ENCODE measurements at places on chromosomes 12 and 14.

DNA sequence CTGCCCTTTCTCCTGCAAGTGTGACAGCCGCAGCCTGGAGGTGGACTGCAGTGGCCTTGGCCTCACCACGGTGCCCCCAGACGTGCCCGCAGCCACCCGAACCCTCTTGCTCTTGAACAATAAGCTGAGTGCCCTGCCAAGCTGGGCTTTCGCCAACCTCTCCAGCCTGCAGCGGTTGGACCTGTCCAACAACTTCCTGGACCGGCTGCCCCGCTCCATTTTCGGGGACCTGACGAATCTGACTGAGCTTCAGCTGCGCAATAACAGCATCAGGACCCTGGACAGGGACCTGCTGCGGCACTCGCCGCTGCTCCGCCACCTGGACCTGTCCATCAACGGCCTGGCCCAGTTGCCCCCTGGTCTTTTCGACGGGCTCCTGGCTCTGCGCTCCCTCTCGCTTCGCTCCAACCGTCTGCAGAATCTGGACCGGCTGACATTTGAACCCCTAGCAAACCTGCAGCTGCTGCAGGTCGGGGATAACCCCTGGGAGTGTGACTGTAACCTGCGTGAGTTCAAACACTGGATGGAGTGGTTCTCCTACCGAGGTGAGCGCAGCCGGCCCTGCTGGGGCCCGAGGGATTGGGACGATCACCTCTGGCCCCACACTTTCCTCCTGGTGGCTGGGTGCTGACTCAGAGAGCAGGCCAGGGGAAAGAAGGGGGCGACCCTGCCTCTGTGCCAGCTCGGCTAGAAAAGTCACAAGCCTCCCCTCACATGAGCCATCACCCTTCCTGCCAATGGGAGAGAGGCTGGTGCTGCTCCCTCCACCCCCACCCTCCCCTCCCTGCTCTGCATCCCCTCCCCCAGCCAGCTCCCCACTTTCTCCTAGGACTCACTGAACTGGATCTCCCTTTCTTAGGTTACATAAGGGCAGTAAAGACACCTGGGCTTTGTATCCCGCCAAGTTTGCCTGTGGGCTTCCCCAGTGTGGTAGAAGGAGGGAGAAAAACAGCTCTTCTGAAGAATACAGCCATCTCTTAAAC is 10.9 kb downstream of the LRTM2 start:
- DNase-seq: peak; percentile 81

DNA sequence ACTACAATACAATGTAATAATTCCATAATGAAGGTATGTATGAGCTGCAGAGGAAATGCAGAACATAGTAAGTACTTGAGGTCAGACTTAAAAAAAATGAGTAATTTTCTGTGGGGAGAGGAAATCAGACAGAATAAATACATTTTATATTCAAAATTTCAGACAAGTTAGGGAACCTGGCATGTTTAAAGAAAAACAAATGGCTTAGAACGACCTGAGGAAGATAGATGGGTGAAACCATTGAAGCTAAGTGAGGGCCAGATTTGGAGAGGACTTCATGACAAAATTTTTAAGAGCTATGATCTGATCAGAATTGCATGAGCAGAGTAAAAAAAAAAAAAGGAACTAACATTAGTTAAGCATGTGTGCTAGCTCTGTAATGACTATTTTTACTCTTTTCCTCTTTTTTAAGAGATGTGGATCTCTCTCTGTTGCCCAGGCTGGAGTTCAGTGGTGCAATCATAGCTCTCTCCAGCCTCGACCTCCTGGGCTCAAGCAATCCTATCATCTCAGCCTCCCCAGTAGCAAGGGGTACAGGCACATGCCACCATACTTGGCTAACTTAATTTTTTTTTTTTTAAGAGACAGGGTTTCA is 157.6 kb upstream of the PDE3A start:
- DNase-seq: no peak

DNA sequence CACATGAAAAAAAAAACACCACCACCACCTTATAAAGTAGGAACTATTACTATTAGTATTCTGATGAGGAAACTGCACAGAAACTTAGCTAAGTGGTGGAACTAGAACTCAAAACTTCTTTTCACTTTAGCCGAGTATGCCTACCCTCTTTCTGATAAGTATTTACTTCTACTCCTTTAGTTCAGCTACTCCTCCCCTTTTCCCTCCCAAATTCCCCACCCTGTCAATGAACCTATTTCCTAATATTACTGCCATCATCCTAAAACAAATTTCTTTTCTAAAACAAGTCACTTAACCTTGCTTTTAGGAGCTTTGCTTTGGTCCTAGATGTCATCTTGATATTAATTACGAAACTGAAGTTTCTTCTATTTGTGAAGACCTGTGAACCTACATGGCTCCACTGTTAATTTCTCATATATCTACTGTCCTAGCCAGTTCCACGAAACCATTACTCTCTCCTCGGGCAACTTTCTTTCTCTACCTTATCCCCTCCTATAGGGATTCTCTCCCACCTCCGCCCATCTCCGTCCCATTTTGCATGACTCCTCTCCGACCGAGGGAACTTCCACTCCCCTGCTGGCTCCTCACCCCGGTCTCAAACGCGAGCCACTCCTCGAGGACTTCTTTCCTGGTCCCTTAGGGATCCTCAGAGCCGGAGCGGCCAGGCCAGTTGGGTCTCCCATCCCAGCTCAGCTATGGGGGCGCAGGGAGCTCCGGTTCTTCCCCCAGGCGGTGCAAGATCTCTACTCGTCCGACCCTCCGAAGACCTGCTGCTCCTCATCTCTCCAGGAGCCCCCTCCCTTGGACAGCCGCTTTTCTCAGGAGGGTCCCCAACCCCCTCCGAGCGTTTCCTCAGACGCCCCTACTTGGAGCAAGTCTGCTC is 1.1 kb downstream of the NUMB start:
- peak; percentile 34 for DNase-seq

DNA sequence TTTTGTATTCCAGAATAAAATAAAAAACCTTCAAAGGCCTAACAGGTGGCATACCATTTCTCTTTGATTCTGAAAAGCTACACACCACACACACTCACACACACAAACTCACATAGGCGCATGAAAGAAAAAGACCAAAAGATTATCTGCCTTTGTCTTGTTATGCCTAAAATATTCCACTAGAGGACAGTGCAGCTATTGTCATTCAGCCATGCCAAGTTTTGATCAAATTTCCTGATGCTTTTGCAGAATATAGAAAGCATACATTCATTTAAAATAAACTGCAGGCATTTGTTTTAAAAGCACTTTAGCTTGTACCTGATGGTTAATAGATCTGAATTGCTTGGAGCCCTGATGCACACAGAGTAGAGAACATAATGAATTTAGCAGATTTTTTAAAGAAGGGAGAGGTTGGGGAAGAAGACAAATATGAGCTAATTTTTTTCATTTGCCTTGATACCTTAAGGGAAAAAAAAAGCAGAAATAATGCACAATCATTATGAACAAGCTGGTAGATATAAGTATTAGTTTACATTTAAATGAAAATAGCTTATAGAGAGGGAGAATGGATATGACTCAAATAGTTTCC is 1766.9 kb upstream of the SEL1L start:
- DNase-seq: peak; percentile 64

- peak; percentile 20 for DNase-seq
Measured at GRCh38 chr14:96146131-96146771, 58.4 kb upstream of the BDKRB2 start.

DNA sequence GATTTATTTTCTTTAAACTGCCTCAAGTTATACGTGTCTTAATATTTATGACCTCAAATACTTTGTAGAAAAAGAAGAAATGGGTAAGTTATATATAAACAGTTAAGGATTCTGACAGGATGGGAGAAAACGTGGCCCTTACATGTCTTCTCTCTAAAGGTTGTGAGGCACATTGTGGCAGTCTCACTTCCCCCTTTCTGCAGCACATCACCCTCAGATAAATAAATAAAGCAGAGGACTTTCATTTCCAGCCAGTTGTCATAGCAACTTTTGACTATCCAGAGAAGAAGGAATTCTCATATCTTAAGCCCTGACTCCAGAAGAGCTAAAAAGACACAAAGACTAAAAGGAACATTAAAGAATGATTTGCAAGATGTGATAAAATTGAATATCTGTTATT is 28.8 kb upstream of the CEP83 start:
- DNase-seq: peak; percentile 56

DNA sequence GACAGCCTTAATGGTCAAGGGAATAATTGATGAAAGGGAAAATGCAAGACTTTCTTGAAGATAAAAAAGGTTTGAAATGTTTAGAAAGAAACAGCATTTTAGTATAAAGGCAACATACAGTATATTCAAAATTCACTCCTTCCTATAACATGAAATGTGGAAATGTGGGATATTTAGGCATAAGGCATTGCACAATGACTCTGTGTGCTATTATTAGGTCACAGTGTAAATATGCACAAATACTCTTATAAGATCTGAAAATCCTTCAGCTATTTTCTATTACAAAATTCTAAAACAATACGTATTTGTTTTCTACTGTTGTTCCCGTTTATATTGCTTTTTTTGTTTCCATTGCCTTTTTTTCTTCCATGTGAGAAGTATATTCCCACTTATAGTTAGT is 127.7 kb downstream of the SLC16A7 start:
- DNase-seq: peak; percentile 35

GRCh38 chr12:64965920-64966319 is 141.5 kb downstream of the TBC1D30 start:
- DNase-seq: no peak

- no peak for DNase-seq
Measured at GRCh38 chr14:21978184-21978998, 304.8 kb upstream of the OR4E1 start.

- DNase-seq: no peak
Measured at GRCh38 chr14:72033365-72033764, 101.1 kb downstream of the RGS6 start.

- DNase-seq: no peak
Measured at GRCh38 chr12:15372352-15372751, 50.0 kb downstream of the PTPRO start.

DNA sequence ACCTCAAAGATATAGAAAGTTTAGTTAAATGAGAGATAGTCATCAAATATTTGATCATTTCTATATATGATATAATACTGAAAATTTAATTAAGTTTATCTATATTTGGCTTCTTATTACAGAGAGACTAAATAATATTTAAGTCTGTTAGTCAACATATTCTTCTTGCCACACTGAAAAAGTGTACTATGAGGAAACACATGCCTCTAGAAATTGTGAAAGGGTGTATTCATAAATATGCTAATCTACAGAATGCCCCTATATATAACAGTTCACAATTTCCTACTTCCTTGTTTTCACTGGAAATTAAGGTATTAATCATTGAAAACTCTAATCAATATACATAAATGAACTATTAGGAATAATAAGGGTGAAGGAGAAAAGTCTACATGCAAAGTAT is 31.4 kb upstream of the ETV6 start:
- no peak for DNase-seq

GRCh38 chr14:61281186-61281947 is at the start of gene TMEM30B:
Gene TMEM30B, minus strand, starts transcription at chr14:61281338. Its CDS starts 191 bp downstream, at chr14:61281147.
- DNase-seq: peak; percentile 82

- no peak for DNase-seq
Measured at GRCh38 chr14:104550861-104551728, 28.5 kb upstream of the C14orf180 start.

DNA sequence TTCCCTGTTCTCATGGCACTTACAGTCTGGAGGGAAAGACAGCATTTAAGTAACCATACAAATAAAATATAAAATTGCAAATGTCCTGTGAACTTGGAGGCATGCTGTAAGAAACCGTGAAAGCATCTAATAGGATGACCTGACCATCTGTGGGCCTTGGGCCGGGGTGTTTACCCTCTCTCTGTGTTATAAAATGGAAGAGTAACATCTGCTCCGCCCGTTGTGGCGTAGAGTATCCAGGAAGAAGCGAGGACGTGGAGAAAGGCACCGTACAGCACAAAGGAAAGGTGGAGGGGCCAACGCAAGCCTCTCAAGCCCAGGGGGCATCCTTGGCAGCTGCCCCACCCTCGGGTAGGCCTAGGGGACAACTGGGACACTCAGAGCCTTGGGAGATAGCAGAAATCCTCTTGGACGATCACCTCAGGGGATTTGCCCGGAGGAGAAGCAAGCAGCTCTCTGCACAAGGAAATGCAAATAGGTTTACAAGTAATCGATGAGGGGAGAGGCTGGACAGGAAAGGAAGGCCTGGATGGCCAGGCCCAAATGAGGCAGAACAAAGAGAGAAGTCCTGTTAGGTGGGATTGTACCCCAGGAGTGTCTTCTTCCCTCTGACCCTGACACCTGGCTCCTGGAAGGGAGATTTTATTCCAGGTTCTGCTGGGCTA is 26.2 kb downstream of the VSX2 start:
- DNase-seq: no peak

GRCh38 chr14:33524244-33524643 is 426.6 kb downstream of the EGLN3 start:
- no peak for DNase-seq

GRCh38 chr12:68806488-68807237 is 1.3 kb upstream of the MDM2 start:
- DNase-seq: peak; percentile 8

DNA sequence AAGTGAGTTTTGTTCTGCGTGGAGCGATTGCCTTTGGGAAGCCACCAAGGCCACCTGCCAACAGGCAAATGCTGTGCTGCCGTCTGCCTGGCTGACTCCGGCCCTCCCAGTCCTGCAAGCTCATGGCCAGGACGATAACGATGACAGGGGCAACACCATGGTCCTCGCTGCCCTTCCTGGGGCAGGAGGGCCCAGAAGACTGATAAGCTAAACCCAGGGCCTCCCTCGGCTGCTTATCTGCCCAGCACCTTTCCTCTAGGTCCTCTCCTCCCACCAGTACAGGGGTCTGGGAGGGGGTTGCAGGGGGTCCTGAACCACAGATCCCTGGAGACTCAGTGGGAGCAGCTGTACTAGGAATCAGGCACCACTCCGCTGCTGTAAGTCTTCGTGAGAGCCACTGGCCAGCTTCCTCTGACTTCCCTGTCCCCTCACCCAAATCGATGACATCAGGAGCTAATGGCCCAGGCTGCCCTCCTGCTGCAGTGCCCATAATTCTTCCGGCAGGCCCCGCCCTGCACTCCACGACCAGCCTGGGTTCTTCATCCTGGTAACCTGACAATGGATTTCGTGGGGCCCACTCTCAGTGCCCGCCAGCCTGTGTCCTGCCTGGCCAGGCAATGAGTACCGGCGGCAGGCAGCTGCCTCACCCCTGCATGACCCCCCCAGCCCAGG is 5.1 kb downstream of the ANKRD9 start:
- DNase-seq: no peak

DNA sequence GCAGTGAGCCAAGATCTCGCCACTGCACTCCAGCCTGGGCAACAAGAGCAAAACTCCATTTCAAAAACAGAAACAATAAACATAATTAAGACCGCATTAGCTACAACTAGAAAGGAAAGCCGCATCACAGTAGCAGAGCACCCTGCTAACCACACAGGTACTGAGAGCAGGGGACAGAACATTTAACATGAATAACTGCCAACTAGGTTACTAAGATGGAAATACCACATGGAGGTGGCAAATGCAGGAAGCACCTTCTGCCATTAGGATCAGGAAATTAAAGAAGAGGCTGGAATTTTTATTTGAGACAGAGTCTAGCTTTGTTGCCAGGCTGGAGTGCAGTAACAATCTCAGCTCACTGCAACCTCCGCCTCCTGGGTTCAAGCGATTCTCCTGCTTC is 41.9 kb downstream of the CDC42BPB start:
- DNase-seq: no peak

GRCh38 chr14:100587086-100587762 is at the start of gene BEGAIN:
Gene BEGAIN, minus strand, starts transcription at chr14:100587417. Its CDS starts 127 bp downstream, at chr14:100587290.
- DNase-seq: peak; percentile 16
